Stimulated activated CD8-positive, alpha-beta memory T cell treated with anti-CD3 and anti-CD28 coated beads, Interleukin-4, amount 100 ng/mL, for 1 hour (primary cell): ENCODE measurements at places on chromosomes 2 and 18.

GRCh38 chr18:59861009-59861408 is 38.8 kb upstream of the PMAIP1 start:
- no peak for DNase-seq

DNA sequence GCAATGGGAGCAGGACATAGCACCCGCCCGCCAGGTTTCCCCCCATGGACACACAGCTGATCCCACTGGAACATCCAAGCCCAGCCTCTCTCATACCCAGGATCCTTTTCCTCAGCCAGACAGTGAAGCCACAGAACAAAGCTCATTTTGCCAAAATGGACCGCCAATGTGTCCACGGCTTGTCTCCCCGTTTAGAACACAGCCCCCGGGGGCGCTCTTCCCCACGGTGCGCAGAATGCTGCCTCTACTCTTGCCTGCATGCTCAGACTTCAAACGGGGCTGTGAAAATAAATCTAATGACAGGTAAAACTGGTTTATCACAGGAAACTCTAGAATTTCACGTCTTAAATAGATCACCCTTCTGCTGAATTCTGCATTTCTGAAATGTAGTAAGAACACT is 548.5 kb upstream of the ID2 start:
- DNase-seq: no peak

DNA sequence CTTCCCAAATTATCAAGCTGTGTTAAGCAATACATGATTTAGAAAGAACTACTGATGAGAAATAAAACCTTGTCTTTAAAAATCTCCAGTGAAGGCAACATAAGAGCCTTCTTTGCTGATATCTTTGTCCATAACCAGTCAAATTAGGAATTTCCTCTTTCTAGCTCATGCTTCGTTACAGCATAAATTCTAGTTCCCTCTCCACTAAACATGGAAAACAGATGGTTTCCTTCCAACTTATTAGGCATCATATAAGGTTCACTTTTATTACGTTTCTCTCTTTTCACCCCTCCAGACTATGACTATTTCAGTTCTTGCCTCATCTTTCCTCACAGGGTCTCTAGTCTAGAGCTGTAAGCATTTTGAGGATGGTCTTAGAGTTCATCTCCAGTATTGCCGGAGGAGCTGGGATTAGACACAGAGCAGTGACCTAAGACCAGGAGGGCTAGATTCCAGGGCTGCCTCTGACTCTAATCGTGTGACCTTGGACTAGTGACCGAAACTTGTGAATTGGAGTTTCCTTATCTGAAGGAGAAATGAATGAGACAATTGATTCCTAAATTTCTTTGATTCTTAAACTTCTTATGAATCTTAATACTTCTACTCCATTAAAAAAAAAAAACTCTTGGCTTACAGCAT is 195.5 kb upstream of the APCDD1 start:
- DNase-seq: no peak

DNA sequence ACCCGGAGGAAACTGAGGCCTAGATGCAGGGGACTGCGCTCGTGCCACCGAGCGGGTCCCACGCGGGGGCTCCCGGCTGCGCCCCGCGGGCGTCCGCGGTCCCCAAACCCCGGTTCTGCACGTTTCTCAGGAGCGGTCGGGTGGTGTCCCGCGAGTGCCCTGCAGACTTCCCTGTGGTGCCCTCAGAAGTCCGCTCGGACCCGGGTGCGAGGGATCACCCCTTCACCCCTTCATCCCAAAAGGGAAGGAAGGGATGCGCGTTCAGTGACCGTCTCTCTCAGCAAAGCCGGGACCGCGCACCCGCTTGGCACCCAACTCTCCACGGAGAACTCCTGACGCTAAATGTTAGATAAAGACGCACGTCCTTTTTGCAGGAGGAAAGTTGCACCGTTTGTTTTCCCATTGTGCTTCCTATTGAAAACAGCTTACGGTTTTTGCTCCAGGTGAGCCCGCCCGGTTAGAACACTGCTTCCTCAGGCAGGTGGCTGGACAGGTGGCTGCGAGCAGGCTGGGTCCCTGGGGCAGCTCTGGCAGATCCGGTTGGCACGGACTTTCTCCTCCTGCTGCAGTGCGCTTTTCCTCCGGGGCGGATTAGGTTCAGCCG is 779 bp downstream of the DGKD start:
- DNase-seq: no peak

GRCh38 chr2:120206022-120206581 is 17.1 kb downstream of the TMEM185B start:
- DNase-seq: no peak

DNA sequence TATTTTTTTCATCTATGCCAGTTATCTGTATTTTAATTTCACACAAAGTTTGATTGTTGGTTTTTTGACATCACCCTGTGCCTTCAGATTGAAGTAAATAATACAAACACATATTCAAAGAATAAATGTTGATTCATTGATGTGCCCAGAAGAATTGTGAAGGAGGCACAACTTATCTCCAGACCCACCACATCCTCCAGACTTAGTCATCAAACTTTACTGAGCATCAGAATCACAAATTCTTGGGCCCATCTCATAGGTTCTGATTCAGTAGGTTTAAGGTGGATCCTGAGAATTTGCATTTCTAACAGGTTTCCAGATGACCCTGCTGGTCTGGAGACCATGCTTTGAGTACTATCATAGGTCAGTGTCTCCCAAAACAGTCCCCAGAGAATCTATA is 82.8 kb upstream of the PIK3C3 start:
- no peak for DNase-seq

DNA sequence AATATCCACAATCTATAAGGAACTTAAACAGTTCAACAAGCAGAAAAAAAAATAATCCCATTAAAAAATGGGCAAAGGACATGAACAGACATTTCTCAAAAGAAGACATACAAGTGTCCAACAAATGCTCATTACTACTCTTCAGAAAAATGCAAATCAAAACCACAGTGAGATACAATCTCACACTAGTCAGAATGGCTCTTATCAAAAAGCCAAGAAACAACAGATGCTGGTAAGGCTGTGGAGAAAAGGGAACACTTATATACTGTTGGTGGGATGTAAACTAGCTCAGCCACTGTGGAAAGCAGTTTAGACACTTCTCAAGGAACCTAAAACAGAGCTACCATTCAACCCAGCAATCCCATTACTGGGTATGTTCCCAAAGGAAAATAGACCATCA is 7.2 kb upstream of the CRYGB start:
- no peak for DNase-seq

- DNase-seq: no peak
These were observed 228.7 kb downstream of the HAUS1 start for GRCh38 chr18:46332921-46333341.

- no peak for DNase-seq
These were observed 21.1 kb downstream of the CASP10 start for GRCh38 chr2:201203916-201204654.

GRCh38 chr2:241870611-241871537 is 1.3 kb downstream of the RTP5 start:
- DNase-seq: no peak

- no peak for DNase-seq
These were observed 167.8 kb upstream of the HAAO start for GRCh38 chr2:42960002-42960841.

- DNase-seq: no peak
These were observed 618 bp upstream of the LYPD1 start for GRCh38 chr2:132670496-132671150.

- no peak for DNase-seq
These were observed 390.4 kb downstream of the CMPK2 start for GRCh38 chr2:6475155-6475940.

GRCh38 chr18:24695168-24695567 is 234.7 kb downstream of the HRH4 start:
- no peak for DNase-seq

DNA sequence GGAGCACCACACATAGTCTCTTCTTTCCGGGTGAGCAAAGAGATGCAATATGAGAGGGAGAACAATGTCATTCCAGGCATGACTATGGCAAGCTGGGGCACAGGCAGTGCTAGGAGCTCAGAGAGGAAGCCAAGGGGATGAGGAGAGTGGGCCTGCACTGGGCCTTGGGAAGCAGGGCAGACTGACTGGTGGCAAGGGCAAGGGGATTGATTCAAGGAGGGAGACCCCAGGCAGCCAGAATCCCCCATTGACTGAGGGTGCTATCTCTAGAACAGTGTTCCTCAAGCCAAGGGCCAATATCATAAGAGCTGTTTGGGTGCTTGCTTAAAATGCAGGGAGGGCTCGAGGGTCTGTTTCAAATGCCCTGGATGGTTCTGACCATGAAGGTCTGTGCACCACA is 36.1 kb downstream of the MARCO start:
- no peak for DNase-seq

- no peak for DNase-seq
These were observed 208.7 kb downstream of the RIT2 start for GRCh38 chr18:42906761-42907160.

- no peak for DNase-seq
These were observed 14.4 kb downstream of the TNP1 start for GRCh38 chr2:216845426-216845825.

- DNase-seq: no peak
These were observed 862.3 kb upstream of the GCFC2 start for GRCh38 chr2:76572981-76573380.

DNA sequence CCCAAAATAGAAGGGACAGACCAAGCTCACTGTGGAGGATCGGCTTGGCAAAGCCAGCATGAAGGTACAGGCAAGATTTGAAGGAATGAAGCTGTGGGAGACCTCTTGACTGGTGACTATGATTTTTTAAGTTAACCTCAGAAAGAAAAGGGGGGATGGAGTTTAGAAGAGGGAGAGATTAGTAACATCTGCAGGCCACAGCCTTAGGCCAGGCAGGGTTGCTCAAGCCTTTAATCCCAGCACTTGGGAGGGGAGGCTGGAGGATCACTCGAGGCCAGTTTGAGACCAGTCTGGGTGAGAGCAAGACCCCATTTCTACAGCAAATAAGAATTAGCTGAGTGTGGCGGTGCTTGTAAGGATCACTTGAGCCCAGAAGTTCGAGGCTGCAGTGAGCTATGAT is 46.6 kb downstream of the ZNF532 start:
- DNase-seq: no peak

- DNase-seq: no peak
These were observed 670 bp downstream of the GKN1 start for GRCh38 chr2:68974946-68975665.

- DNase-seq: no peak
These were observed 545.1 kb upstream of the PKDCC start for GRCh38 chr2:41502752-41503151.
